T follicular helper cell (primary cell): ENCODE measurements at places on chromosomes 7 and 10.

- no peak for DNase-seq
These were observed 57.2 kb downstream of the MAD1L1 start for GRCh38 chr7:2175514-2175913.

DNA sequence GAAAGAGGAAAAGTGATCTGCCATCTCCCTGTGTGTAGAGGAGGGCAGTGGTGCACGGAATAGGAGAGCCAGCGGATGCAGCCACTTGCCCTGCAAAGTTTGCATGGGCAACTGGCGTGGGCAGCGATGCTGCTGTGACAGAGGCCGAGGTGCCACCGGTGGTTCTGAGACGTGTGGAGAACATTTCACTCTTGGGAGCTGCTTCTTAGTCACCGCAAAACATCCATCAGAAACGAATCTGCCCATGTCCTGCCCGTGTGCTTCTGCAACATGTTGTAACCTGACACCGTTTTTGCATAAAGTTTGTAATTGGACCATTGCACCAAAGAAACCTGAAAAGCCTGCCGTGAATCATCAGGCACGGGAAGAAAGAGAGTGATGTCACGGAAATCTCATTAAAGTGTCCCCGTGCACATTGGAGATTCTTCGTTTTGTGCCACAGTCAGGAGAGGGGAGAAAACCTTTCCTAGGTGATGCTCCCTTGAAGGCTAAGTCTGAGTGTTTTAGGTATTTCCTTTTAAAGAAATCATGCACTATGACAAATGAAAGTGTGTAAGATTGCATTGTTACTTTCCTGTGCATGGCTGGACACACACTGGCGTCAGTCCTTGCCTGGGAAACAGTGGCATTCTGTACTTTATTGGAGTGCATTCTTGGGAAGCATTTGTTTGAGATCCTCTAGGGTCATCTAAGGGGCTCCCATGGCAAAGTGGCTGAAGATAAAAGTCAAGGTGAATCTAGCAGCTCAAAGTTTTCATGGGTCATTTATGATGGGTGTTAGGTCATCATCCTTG, 302.6 kb downstream of the KLF6 start:
- no peak for DNase-seq

- no peak for DNase-seq
These were observed 90.7 kb downstream of the SAMD9 start for GRCh38 chr7:93027044-93027443.

GRCh38 chr10:30818010-30818660, 188.6 kb upstream of the LYZL2 start:
- DNase-seq, result no peak

DNA sequence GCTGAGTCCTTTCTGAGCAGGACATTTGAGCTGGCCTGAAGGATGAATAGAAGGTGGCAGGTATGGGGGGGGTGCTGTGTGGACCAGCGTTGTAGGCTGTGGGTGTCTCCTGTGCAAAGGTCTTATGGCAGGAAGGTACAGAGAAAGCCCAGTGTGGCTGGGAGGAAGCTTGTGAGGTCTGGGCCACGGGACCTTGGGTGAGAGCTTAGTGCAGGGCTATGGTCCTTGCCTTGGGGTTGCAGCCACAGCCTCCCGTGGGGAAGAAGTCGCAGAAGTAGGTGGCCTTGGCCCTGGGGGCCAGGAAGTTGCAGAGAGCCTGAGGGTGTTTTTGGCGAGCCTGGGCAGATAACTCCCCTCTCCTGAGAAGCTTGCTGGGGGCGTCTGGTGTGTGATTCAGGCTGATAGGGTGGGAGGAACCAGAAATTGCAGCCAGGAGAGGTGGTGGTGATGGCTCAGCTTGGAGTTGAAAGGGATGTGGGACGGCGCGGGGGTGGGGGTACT, 172.0 kb upstream of the TNRC18 start:
- no peak for DNase-seq

DNA sequence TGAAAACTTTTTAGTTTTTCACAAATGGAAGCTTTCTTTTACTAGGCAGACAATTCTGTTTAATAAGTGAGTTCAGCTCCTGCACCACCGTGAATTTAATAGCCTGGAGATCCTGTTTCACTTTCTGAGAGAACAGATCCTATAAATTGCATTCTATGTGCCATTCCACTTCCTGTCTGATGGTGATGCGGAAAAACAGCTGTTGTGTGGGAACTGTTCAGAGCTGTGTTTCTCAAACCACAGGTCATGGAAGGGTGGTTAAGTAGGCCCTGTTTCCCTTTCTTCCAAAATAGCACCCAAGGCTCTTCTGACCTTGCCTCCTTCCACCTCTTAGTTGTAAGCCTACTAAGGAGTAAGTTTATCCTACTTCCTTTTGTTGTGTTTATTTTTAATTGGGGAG, 97.2 kb upstream of the DKK1 start:
- no peak for DNase-seq

DNA sequence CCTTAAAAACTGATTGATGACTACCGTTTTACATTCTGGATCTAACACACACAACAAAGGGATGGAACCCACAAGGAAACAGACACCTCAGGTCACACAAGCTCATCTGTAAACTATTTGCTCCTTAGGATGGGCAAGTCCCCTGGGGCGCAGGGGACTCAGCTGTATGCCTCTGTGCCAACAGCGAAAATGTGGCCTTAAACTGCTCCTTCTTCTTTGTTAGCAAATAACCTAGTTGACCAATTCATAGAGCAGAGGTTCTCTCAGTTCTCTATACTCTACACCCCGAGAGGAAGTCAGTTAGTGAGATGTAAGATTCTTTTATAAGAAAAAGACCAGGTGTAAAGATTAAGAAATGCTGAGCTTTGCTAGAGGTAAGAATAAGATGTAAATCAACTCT, 181.9 kb upstream of the PRSS58 start:
- no peak for DNase-seq

GRCh38 chr7:140696680-140697446, at the start of gene NDUFB2:
TSS of gene NDUFB2 (plus strand) at chr7:140696708. CDS start at chr7:140696745, 37 bp downstream.
- DNase-seq, result peak; percentile 48

- DNase-seq, result no peak
These were observed 46.3 kb upstream of the SHH start for GRCh38 chr7:155858521-155859061.
